ENCODE measurements at places on chromosomes 7 and 10.

DNA sequence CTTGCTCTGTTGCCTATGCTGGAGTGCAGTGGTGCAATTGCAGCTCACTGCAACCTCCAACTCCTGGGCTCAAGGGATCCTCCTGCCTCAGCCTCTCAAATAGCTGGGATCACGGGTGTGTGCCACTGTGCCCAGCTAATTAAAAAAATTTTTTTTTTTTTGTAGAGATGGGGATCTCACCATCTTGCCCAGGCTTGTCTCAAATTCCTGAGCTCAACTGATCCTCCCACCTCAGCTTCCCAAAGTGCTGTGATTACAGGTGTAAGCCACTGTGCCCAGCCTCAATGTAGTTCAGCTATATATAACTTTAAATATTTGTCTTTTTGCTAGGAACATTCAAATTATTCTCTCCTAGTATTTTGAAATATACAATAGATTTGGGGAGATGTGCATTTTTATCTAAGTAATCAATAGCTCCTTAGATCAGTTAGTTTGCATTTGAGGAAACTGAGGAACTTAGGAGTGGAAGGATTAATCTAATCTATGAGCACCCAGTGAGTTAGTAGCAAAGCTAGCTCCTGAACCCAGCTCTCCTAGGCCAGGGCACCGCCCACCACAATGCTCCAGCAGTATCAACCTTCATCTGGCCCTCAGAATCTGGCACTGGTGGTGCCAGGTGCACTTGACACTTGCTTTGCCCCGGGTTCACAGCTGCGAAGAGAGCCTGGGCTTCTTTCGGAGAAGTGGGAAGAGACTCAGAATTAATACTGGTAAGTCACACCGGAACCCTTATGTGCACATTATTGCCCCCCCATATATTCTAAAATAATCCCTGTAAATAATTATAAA lies 5.9 kb upstream of the LRMDA start:
- no peak for DNase-seq

- no peak for DNase-seq
Measured at GRCh38 chr10:86348321-86349210, 18.0 kb downstream of the GRID1 start.

DNA sequence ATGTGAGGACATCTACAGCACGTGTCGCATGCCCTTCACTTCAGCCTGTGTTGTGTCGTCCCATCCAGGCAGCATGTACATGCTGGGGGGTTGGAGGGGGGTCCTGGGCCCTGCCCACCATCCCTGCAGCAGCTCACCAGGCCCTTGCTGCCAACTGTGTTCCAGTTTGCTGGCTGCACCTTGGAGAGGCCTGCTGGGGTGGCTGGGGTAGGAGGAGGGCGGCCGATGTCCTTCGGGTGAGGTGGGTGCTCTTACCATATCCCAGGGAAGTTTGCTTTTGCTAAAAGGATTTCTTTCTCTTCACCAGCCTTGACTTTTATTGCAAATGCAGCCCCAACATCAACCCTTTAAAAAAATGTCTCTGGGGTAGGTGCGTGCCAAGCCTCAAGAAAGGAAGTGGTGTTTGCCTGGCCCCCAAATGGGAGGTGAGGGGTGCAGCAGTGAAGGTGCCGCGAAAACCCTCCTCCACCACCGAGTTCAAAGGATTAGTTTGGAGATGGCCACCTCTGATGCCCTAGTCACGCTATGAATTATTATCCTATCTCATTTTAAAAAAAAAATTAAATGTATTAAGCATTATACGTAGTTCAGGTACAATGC lies 165.8 kb upstream of the KLF6 start:
- DNase-seq, result no peak

DNA sequence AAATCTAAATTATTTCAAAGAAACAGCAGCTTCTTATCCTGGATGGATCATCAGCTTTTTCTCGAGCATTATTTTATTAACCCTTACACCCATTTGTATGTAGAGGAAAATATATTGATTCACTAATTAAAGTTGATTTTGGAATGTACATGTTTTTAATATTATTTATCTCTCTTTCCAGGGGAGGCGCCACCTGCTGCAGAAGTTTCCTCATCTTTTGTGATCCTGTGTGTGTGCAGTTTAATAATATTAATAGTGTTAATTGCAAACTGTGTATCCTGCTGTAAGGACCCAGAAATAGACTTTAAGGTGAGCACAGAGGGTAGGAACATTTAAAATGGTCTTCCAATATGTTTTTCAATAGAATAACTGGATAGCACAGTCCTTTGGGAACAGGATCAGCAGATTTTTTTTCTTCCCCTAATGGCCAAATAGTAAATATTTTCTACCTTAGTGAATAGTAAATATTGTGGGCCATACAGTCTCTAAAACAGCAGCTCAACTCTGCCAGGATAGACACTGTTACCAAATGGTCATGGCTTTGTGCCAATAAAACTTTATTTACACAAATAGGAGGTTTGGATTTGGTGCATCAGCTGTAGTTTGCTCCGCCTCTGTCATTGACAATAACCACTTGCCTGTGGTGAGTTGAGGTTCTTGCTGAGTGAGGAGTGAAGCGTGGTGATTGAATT lies 30.6 kb downstream of the LMTK2 start:
- DNase-seq, result no peak

DNA sequence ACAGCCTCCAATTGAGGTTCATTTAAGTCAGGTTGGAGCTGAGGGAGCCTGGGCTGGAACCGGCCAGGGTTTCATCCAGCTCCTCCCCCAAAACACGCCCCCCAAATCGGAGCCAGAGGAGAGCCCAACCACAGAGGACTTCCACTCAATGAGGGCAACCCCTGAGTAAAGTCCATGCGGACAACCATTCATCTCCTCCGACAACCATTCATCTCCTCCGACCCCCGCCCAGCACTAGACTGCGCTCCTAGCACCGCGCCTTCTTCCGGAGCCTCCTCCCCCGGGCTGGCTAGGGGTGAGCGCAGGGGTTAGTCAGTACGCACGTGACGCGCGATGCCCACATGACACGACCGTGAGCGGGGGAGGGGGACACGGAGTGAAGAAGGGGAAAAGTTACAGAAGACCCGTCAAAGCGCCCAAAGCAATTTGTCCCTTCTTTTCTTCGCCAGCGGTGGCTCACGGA lies 1.4 kb downstream of the MAGI2 start:
- DNase-seq, result no peak

- DNase-seq, result no peak
Measured at GRCh38 chr7:2802504-2803341, 41.4 kb downstream of the GNA12 start.

DNA sequence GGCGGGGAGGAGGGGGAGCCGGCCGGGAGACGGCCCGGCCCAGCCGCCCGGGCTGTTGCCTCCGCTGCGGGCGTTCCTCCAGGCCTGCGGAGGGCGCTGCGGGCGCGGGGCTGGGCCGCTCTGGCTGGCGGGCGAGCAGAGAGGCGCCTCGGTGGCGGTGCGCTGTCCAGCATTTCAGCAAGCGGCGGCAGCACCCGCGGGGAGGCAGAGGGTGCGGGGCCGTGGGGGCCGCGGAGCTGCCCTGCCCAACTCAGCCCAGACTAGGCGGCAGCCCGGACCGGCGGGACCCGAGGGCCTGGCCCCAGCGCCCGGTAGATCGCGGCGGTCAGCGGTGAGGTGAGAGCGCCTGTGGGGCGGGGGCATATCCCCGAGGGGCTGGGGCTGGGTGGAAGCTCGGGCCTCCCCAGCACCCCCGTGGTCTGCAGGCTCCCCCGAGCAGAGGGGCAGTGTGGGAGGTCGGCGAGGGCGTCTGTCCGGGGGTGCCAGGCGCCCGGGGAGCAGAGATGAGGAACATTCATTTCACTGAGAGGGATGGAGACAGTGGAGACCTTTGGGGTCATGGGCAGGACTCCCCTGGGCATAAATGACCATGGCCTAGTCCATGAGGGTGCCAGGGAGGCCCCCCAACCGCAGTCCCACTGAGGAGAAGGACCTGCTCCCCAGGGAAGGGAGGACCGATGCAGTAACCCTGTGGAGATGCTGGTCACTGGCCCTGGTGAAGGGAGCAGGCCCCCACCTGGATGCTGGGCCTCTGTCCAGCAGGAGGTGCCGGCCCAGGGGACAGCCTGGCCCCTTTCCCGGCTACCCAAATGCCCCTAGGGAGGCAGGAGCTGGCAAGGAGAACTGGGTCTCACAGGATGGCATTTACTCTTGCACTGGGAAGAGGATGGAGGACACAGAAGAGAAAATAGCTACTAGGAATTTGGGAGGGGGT lies at the start of gene SRRM3:
Gene SRRM3 (plus strand): TSS at position 165 of the 934 bp plus-strand sequence. CDS start 33,171 bp downstream, outside the sequence.
- DNase-seq, result no peak

DNA sequence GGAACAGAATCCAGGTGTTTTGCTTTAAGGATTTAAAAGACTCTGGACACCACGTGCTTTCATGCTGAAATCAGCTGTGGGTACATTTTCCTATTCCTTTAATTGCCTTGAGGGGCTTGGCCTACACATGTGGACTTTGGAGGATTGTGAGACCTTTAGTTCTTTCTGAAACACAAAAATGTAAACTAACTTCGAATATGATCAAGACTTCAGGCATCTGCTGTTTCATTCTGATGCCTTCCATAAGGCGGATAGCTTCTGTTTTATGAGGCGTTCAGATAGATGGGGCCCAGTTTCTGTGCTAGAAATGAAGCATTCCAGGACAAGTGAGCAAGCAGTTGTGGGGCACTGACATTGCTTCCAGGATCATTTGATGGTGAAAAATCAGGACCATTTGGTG lies 1.5 kb upstream of the NOBOX start:
- DNase-seq, result no peak

DNA sequence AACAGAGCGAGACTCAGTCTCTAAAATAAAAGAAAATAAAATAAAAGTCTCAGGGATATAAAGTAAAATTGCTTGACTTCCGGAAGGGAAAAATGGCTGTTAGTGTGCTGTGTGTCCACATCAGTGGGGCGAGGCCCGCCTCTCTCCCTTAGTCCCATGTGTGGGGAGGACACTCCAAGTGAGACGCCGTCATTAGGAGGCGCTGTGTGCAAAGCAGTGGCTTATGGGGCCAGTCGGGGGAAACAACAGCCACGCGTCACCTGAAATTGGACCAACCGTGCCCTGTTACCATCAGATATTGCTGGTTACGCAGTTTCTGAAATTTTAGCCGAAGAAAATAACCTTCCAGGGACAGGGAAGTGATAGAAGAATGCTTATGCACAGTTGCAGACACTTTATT lies 15.8 kb downstream of the SFXN4 start:
- DNase-seq, result no peak

DNA sequence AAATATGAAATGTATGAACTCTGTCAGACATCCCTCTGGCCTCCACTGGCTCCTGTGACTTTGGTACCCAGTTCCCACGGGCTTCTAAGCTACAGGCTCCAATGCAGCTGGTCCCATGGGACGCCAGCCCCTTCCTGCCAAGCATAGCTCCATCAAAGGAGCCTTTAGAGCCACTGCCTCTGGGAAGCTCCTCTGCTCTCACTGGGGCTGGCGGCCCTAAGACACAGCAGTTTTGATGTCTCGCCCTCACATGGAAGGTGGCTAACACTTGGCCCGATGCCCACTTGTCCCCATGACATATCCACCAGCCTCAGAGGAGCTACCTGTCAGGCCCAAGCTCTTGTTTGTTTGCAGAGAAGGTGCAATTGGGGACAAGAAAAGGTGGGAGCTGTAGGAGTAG lies 453.7 kb upstream of the LRRN3 start:
- no peak for DNase-seq

DNA sequence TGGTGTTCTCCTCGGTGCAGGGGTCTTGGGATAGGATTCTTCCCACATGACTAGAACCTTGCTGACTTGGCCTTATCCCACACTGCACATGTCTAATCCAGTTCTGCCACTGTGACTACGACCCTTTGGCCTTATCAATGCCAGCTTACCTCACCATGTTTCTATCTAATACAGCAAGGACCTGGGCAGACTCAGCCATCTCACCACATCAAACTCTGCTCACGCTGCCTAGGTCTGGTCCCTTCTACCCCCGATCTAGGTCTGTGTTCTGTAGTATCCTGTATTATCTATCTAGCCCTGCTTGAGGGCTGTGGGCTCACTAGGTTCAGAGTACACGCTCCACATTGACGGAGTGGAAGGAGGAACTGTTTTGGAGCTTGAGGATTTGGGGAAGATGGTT lies 282.4 kb downstream of the HPSE2 start:
- DNase-seq, result no peak

DNA sequence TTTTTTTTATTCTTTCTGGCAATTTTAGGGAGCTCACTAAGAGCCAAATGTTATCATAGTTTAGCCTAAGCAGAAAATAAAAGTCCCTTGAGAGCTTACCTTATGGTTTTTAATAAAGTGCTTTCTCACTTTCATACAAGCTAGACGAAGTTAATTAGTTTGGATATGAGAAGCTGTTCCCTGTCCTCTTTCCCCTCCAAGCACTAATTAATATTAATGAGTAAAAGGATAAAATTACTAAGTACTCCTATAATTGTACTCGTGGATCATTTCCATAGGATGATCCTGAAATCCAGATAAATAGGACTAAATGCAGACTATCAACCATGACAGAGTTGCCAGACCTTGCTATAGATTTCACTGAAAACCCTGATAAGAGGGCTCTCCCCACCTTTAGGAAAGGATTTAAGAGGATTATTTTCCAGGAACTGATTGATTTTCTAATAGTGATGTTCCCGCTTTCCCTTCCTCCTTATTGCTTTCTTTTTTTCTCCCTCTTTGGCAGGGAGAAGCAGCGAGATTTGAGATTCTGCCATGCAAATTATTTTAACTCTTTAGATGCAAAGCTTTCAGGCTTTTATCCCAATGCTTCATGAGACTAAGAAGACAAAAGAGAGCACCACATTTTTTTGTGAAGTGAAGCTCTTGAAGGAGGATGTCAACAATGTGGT lies 58.3 kb upstream of the HECW1 start:
- DNase-seq, result peak; percentile 20

- no peak for DNase-seq
Measured at GRCh38 chr7:98669329-98670000, 52.4 kb downstream of the NPTX2 start.
